ENCODE measurements at places on chromosomes 5 and 9. TPM values are rescaled to one million over a fixed set of nuclear protein-coding genes. Genes with fewer than 3 reads are reported as not detected.

PLCXD3 gene
- 3.1 TPM for total RNA-seq

SMARCA2 gene
- total RNA-seq: 59.4 TPM

SAXO1 gene
- 0.19 TPM for total RNA-seq

GRK6 gene
- 10.9 TPM for total RNA-seq

Measured in pancreas (tissue), 10 donors.